RPMI7951 (cell line): ENCODE measurements at places on chromosomes 3 and 15. TPM values are rescaled to one million over a fixed set of nuclear protein-coding genes. Genes with fewer than 3 reads are reported as not detected.

- no peak for DNase-seq
Observed at GRCh38 chr15:48002767-48003166, 118.0 kb upstream of the SLC24A5 start.

The IQSEC1 gene
- 8.1 and 10.4 TPM in 2 replicates for total RNA-seq

- DNase-seq = no peak
Observed at GRCh38 chr3:28677581-28677980, 329.0 kb upstream of the AZI2 start.

The SPTSSB gene
- total RNA-seq = not detected in 2 replicates

The CLN6 gene
- total RNA-seq = 20.0 and 22.7 TPM in 2 replicates

DNA sequence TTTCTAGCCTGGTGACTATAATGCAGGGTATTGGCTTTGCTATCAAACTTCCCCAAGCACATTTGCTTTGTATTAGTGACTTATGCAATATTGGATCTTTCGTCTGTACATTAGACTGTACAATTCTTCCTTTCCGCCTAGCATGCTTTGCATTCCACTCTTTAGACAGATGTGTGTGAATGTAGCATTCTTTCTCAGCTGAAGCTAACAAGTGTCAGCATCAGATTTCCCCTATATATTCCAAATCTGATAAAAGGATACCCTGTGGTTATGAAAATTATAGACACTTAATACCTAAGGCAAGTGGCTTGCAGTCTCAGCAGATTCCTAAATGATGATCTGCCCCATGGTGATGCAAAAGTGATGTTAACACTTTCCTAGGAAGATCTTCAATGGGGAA is 360.1 kb downstream of the CNTN4 start:
- no peak for DNase-seq

GRCh38 chr3:137116619-137117018 is 158.8 kb downstream of the IL20RB start:
- DNase-seq = no peak

DNA sequence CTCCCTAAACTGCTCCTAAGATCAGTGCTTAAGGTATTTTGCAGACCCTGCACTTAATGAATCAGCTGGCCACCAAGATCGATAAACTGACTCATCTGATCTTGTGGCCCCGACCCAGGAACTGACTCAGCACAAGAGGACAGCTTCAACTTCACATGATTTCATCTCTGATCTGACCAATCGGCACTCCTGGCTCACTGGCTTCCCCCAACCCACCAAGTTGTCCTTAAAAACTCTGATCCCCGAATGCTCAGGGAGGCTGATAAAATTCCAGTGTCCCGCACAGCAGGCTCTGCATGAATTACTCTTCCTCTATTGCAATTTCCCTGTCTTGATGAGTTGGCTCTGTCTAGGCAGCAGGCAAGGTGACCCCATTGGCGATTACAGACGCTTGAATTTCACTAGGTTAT is 13.5 kb downstream of the HTR3E start:
- DNase-seq = peak; percentile 54

DNA sequence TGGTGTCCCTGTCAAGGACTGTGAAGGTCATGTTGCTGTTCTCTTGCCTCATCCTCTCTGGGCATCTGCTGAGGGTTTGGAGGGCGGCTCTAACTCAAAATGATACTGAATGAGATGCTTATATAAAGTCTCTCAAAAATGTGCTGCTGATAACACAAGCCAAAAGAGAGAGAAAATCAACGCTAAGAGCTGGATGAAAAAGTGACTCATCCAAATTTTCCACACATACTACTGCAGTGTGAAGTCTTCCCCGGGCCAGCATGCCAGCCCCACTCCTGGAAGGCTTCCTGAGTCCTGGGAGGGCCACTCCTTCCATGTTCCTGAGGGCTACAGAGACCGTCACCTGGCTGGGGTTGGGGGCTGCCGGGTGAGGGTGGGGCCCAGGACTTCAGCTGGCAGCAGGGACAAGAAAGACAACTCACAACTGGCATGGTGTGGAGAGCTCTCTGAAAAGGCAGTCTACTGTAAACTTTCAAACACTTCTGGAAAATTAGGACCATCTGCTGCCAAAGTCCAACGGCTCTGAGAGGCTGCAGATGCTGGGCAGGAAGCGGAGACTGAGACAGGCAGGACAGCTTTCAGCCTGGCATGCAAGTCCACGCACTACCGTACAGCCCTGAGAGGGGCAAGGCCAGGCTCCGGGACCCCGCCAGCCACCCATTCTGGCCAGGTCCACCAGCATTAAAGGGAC is 200.3 kb downstream of the ADAMTS17 start:
- peak; percentile 56 for DNase-seq

The ROPN1 gene
- total RNA-seq = 1.3 TPM in 1 of 2 replicates, not detected in the other

GRCh38 chr3:35671483-35671882 is 32.2 kb downstream of the ARPP21 start:
- DNase-seq = no peak

DNA sequence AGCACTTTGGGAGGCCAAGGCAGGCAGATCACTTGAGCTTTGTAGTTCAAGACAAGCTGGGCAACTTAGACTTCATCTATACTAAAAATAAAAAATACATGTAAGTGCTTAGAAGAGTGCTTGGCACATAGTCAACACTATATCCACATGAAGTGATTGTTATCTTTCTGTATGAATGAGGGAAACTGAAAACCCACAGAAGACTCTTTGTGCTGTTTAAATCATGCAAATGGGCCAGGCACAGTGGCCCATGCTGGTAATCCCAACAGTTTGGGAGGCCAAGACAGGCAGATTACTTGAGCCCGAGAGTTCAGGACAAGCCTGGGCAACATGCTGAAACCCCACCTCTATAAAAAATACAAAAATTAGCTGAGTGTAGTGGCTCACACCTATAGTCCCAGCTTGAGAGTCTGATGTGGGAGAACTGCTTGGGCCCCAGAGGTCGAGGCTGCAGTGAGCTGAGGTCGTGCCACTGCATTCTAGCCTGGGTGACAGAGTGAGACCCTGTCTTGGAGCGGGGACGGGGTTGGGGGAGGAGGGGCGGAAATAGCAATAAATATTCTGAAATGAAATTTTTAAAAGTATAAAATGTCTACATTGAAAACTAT is 129.7 kb downstream of the NR2E3 start:
- DNase-seq = peak; percentile 6

- DNase-seq = no peak
Observed at GRCh38 chr3:125386811-125387210, 11.7 kb upstream of the ZNF148 start.
